Activated B cell treated with CpG ODN at 0.5 μM for 24 hours (primary cell): ENCODE measurements at places on chromosomes 6 and 20. TPM values are rescaled to one million over a fixed set of nuclear protein-coding genes. Genes with fewer than 3 reads are reported as not detected.

BPI gene
- not detected in 2 replicates for total RNA-seq

BNIP5 gene
- total RNA-seq = 0.10 and 0.11 TPM in 2 replicates

MUCL3 gene
- total RNA-seq = not detected in 2 replicates

CAGE1 gene
- 0.07 and 0.20 TPM in 2 replicates for total RNA-seq

COL21A1 gene
- not detected in 2 replicates for total RNA-seq

ZFP64 gene
- 13.7 and 14.2 TPM in 2 replicates for total RNA-seq

MRAP2 gene
- not detected in 2 replicates for total RNA-seq

DAAM2 gene
- total RNA-seq = not detected in 2 replicates

HS3ST5 gene
- not detected in 2 replicates for total RNA-seq

SMLR1 gene
- not detected in 2 replicates for total RNA-seq

CBLN4 gene
- not detected in 2 replicates for total RNA-seq

MYBL2 gene
- total RNA-seq = 99.5 and 102 TPM in 2 replicates

EPPIN gene
- not detected in 2 replicates for total RNA-seq

RIPOR3 gene
- total RNA-seq = not detected in 2 replicates

FNDC1 gene
- total RNA-seq = not detected in 2 replicates

GPRC6A gene
- not detected in 2 replicates for total RNA-seq

TULP1 gene
- not detected in 2 replicates for total RNA-seq

PI3 gene
- total RNA-seq = not detected in 2 replicates

ZBP1 gene
- total RNA-seq = 16.5 and 17.8 TPM in 2 replicates

RPN2 gene
- 106 and 109 TPM in 2 replicates for total RNA-seq

DDX39B gene
- 431 and 484 TPM in 2 replicates for total RNA-seq

GINS1 gene
- total RNA-seq = 2.9 and 5.4 TPM in 2 replicates

ZNFX1 gene
- total RNA-seq = 49.6 and 51.9 TPM in 2 replicates

SAYSD1 gene
- 9.6 and 9.7 TPM in 2 replicates for total RNA-seq

HLA-DOA gene
- 153 and 167 TPM in 2 replicates for total RNA-seq

PM20D2 gene
- total RNA-seq = 10.9 and 11.6 TPM in 2 replicates

RUNX2 gene
- 1.8 and 2.0 TPM in 2 replicates for total RNA-seq

HLA-DMB gene
- 341 and 365 TPM in 2 replicates for total RNA-seq

IFNGR1 gene
- total RNA-seq = 60.5 and 65.6 TPM in 2 replicates

DEFB112 gene
- total RNA-seq = not detected in 2 replicates

BEND3 gene
- total RNA-seq = 3.5 and 3.7 TPM in 2 replicates

MAPK14 gene
- total RNA-seq = 39.7 and 45.4 TPM in 2 replicates

PTK6 gene
- 0.49 and 0.69 TPM in 2 replicates for total RNA-seq

ARFGEF3 gene
- 0.02 TPM in 2 replicates for total RNA-seq

HLA-DQB1 gene
- total RNA-seq = 262 and 310 TPM in 2 replicates

PNLDC1 gene
- 0.24 TPM in 1 of 2 replicates, not detected in the other for total RNA-seq

NKAIN2 gene
- not detected in 2 replicates for total RNA-seq

ENPP4 gene
- total RNA-seq = 13.0 and 13.6 TPM in 2 replicates
